ENCODE measurements at places on chromosomes 3 and 15. TPM values are rescaled to one million over a fixed set of nuclear protein-coding genes. Genes with fewer than 3 reads are reported as not detected.

Gene ZNF502
- 3.0 TPM for total RNA-seq

Gene CYP1A2
- not detected for total RNA-seq

Gene PIERCE2
- total RNA-seq = 1.1 TPM

Gene SNX22
- 1.9 TPM for total RNA-seq

Gene CELSR3
- total RNA-seq = 7.3 TPM

Gene DLL4
- total RNA-seq = 0.21 TPM

Gene KLHL40
- not detected for total RNA-seq

Gene GOLGA8T
- not detected for total RNA-seq

Gene HESX1
- 0.80 TPM for total RNA-seq

Gene LTK
- total RNA-seq = 0.13 TPM

Gene FANCD2OS
- not detected for total RNA-seq
